ENCODE measurements at places on chromosomes 16 and 17.

GRCh38 chr17:56737421-56738161, 96.1 kb downstream of the C17orf67 start:
- ATAC-seq = peak; percentile 59

DNA sequence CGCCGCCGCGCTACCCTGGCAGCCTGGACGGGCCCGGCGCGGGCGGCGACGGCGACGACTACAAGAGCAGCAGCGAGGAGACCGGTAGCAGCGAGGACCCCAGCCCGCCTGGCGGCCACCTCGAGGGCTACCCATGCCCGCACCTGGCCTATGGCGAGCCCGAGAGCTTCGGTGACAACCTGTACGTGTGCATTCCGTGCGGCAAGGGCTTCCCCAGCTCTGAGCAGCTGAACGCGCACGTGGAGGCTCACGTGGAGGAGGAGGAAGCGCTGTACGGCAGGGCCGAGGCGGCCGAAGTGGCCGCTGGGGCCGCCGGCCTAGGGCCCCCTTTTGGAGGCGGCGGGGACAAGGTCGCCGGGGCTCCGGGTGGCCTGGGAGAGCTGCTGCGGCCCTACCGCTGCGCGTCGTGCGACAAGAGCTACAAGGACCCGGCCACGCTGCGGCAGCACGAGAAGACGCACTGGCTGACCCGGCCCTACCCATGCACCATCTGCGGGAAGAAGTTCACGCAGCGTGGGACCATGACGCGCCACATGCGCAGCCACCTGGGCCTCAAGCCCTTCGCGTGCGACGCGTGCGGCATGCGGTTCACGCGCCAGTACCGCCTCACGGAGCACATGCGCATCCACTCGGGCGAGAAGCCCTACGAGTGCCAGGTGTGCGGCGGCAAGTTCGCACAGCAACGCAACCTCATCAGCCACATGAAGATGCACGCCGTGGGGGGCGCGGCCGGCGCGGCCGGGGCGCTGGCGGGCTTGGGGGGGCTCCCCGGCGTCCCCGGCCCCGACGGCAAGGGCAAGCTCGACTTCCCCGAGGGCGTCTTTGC, 3.1 kb downstream of the HIC1 start:
- no peak for ATAC-seq

DNA sequence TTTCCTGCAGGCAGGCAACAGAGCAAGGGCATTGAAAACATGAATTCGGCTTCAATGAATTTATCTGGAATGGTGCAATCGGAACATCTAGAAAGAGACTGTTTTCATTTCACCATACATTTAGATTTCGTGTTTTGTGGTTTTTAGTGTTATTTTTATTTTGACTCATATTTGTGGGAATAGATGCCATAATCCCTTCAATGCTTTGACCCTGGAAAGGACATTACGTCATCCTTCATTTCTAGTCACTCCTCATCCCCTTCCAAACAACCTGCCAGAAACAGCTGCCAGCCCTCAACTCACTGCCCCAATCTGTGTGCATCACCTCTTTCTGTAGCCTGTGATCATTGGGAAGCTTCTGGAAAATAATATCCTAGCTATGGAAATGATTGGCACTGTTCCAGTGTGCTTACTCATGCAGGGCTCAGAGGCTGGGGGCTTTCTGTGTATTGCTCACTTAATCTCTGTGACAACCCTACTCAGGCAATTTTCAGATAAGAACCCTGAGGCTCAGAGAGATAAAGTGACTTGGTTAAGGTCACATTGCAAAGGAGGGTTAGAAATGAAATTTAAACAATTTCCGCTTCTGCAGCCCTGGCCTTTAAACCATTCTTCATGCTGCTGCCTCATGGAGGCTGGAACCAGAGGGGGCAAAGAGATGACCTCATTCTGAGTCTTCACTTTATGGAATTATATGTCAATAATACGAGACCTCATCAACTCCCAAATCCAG, 9.5 kb upstream of the KSR1 start:
- peak; percentile 69 for ATAC-seq

GRCh38 chr17:8418471-8418870, 17.2 kb upstream of the NDEL1 start:
- no peak for ATAC-seq

DNA sequence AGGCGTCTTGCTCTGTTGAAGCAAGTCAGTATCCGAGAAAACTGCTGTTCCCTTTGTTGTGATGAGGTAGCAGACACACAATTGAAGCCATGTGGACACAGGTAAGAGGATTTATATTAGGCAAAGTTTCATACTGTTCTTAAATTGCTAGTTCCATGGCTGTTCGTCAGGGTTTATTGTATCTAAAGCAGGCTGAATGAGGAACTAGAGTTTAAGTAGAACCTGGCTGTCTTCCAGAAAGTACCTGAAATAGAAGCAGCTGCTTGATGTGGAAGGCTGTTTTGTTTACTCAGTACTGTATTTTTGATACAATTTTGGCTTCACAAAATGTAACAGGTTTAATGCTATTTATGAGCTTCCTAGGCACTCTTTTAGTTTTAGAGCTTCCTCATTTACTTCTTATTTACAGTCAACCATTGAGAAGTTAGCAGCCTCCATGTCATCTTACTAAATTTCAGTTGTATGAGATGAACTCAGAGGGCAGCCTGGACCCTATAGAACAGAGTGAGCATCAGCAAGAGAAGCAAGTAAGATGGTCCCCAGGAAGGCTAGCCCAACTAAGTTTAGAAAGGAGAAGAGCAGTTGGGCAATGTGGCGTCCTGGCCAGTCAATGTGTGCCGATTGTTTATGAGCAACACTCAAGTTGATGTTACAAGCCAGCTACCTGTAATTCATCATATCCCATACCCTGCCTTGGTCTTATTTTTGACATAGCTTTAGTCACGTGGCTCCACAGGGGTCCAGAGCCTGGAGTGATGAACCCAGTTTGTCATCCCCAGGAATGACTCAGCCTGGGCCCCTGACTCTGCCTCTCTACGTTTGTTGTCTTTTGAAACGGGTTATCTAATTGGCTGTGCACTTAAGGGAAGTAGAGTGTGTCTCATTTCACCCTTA, 9.7 kb upstream of the ARL2BP start:
- ATAC-seq = no peak

- no peak for ATAC-seq
These were observed 30.9 kb downstream of the DCAKD start for GRCh38 chr17:45020354-45021138.

- no peak for ATAC-seq
These were observed 59.0 kb upstream of the TBX2 start for GRCh38 chr17:61340431-61341209.

DNA sequence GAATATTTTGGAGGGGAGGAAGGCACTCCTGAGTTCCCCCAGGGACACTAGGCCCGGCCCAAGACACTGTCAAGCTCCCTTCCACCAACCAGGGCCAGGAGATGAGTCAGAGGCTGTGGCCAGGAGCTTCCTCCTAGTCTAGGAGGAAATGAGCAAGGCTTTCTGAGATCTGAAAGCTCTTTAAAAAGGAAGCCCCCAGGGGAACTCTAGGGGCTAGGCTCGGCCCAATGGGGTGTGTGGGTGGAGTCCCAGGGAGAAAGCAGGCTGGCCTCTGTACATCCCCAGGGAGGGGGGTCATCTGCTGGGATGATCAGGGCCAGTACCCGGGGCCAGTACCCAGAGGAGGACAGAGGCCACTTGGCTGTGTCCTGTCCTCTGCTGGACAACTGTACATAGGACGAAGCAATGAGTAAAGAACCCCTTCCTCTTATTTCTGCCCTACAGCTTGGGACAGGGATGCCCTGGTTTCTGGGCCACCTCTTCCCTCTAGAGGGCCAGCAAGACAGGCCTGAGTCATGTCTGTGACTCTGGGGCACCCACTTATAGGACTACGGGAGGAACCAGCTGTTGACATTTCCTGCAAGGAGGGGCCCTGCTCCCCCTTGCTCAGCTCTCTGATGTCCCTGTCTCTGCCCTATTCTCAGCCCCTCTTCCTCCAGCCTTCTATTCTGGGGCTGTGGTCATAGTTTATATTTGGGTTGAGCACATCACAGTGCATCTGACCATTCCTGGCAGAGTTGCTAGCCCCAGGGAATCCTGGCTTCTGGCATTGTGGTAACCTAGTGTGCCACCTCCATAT, 2.7 kb downstream of the FHOD1 start:
- peak; percentile 19 for ATAC-seq

- ATAC-seq = peak; percentile 32
These were observed 57.0 kb upstream of the KIFC3 start for GRCh38 chr16:57859331-57859730.

- peak; percentile 27 for ATAC-seq
These were observed 40.3 kb downstream of the NDE1 start for GRCh38 chr16:15690296-15690695.

DNA sequence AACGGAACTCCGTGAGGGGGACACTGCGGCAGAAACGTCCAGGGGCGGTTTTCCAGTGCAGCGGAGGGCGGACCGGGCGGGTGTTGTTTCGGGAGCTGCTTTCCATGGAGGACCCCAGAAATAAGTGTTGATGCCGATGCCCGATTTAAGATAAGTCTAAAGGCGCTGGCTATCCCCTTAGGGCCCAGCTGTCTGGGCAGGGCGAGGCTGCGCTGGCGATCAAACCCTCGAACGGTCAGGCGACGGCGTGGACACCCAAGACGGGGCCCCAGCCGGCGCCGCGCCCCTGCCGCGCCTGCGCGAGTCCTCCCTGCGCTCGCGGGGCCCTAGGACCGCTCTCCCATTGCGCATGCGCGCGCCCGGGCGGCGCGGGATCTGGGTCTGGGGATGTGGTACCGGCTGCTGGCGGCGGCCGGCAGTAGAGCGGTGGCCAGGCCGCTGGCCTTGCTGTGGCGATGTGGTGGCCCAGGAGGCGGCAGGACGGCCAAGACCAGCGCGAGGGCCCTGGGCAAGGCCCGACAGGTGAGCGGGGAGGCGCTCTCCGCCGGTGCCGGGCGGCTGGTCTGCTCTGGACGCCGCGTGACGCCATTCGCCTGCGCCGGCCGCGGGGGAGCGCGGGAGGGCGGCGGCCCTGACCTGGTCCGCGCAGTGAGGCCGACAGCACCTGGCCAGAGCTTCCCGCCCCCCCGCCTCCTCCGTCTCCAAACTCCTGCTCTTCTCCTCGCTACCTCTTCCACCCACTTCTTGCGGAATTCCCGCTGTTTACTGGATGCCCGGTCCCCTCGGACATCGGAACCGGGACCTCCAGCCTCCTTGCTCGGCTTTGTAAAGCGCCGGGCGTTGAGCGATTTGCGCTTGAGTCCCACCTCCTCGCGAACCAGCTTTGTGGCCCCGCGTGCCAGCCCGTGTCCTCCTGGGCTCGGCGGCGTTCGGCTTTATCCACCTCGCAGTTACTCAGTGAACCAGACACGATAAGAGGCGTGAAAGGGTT, 24.0 kb downstream of the DEF8 start:
- ATAC-seq = peak; percentile 95

DNA sequence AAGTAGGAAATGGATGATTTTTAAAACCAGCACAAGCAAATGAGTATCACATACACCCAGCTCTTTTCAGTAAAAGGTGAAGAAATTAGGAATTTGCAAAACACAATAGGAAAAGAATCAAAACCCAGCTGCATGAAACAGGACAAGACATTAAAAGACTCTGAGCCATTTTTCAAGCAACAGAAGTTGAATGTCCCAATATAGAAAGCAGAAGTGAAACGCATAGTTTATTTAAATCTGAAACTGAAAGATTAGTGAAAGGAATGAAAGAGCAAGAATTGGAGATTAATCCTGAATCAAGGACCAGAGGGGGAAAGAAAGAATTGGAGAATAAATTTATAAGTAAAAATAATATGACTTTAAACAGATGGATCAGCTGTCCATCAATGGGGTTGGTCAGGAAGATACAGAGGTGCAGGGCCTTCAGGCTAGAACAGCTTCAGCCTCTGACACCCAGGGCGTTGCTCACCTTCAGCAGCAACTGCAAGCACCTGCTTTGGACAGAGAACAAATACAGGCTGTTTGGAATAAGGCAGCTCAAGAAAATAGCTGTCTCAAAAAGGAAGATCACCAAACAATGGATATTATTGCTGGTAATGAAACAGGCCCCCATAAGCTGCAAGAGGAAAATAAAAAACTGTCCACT, 3.9 kb upstream of the ARHGAP17 start:
- ATAC-seq = no peak

GRCh38 chr16:3088450-3088849, 10.6 kb downstream of the ZSCAN10 start:
- ATAC-seq = no peak

GRCh38 chr16:69239851-69240250, 52.9 kb downstream of the SNTB2 start:
- no peak for ATAC-seq

DNA sequence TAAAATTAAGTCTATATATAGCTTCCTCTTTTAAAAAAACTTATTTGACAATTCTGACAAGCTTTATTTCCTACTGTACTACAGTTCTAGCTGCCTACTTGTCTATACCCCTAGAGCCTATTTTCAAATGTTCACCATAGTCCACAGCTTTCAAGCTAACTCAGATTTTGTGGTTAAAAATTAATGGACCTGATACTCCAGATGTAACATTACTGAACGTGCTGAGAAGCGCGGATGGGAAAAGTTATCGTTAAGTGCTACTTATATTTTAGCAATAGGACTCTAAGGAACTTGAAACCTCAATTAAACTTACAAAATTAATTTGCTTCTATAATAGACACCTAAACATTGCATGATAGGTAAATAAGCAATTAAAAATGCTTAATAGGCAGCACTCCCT, 31.2 kb downstream of the GNA13 start:
- ATAC-seq = no peak

DNA sequence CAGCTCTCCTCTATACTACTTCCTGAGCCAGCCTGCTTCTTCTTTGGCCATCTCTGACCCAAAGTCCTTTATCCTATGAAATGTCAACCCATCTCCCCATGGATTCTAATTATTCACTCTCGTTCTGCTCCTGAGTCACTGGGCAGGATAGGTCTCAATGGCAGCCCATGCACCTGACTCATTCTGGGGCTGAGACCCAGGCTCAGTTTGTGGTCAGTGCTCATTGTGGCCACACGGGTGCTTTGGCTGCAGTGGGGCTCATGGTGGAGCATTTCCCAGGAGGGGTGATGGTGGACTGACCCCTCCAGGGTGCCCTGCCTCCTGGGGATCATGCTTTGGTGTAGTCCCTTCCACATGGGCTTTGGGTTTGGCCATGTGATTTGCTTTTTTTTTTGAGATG, 154.8 kb upstream of the WSCD1 start:
- ATAC-seq = no peak

GRCh38 chr17:34769049-34769448, 189.7 kb downstream of the TMEM132E start:
- no peak for ATAC-seq
